ENCODE measurements at places on chromosomes 3 and 15.
A peak's percentile ranks its signal among the peaks of the same experiment; 100 is the strongest.

DNA sequence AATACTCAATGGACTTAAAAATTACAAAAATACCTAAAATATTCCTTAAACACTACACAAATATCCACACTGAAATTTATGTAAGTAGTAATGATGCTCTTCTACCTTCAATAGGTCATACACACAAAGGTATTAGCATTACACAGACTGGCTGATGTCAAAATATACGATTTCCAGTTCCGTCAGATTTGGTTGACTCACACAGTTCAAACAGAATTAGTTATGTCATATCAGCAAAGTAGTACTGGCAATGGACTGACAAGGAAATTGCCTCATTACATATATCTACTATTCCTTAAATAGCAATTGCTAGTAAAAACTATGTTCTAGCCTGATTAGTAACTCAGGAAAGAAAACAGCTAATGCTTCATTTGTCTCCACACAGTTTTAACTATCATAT is 70.8 kb downstream of the ADAM10 start:
- DNase-seq: peak; percentile 45

- DNase-seq: no peak
Observed at GRCh38 chr15:66939451-66940023, 125.9 kb upstream of the SMAD3 start.

GRCh38 chr3:42514876-42515275 is 12.4 kb downstream of the VIPR1 start:
- DNase-seq: no peak

DNA sequence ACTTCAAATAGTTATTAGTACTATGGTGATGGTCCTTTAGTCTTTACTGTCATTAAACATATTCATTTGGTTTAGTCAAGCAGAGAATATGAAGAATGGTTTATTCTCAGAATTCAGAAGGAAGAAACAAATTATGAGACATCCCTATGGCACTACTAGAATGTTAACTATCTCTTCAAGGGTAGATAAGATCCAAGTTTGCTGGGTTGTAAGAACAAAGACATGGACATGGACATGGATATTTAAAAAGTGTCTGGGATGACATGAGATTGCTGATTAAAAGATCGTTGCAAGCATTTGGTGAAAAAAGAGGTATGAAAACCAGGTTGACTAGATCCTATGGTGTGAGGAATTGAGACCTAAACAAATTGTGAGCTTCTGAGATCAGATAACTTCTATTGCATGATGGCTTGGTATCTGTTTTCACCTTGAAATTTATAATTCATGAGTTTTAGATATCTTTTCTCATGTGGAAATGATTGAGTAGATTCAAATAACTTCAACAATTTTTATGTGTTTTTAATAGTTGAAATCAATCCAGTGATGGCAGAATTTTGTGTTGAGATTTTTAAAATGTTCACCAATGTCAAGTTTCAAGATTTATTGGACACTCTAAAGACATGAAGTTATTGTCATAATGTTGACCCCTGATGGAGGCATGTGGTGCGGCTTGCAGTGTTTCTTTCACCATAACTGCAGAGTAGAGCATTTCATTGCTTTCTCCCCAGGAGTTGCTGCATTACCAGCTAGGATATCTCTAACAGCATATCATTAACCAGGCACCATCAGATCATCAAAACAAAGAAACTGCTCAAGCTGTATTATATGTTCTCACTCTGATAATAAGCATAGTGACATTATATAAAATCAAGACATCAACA is 72.6 kb downstream of the NAALADL2 start:
- no peak for DNase-seq

Data from suppressor macrophage treated with lipopolysaccharide for 4 hours (primary cell).